Right cardiac atrium (tissue), 5 donors: ENCODE measurements at places on chromosomes 13 and 19. TPM values are rescaled to one million over a fixed set of nuclear protein-coding genes. Genes with fewer than 3 reads are reported as not detected.

DNA sequence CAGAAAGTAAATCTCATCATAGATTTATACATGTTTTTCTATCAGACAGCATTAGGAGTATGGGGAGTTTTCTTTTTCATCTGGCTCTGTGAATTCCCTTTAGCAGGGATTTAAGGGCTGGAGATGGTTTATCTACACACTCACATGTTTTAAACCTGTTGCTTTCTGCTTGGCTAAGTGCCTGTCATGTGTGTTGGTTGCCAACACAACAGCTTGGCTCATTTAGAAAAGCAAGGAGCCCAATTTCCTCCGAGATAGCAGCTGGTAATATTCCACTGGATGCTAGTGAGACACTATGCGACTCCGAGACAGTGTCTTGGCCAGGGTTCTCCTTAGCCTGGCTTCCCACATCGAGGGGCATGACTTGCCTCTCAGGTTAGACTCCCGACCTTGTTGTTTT, 83.3 kb downstream of the KLF5 start:
- DNase-seq: no peak

DNA sequence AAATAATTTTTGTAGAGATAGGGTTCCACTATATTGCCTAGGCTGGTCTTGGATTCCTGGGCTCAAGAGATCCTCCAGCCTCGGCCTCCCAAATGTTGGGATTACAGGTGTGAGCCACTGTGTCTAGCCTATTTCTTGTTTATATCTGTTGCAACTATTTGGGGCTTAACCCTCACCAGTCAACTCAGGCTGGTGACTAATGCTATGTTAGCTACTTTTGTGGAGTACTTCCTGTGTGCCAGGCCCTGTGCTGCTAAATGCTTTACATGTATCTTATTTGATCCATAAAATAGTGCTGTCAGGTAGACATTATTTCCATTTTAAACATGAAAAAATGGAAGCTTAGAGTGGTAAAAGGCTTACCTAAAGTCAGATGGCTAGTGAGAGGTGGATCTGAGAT, 13.8 kb downstream of the CEACAM1 start:
- DNase-seq: no peak

ERICH4 gene
- not detected for total RNA-seq

NUDT15 gene
- total RNA-seq: 10.6 TPM

DNA sequence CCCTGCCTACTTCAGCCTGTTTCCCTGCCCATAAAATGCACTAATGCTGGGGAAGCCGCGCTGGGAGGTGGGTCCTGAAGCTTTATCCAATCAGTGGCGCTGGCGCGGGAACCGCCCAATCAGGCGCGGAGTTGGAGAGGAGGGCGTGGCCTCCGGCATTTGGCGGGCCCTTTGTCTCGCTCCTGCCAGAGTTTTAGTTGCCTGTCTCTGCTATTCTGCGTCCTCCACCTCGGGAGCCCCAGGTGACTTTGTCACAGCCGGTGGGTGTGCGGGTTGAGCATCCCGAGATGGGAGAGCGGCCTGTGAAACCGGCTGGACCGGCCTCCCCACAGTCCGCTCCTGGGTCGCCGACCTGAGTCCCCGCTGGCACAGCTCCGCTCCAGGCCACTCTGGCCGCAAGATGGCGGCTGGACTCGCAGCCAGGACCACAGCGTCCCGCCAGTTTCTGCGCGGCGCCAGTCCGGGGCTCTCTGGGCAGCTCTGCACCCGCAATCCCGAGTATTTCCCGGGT, 30.7 kb upstream of the ZNF429 start:
- DNase-seq: peak; percentile 95

GRCh38 chr13:112641456-112642089, 48.3 kb upstream of the ATP11A start:
- no peak for DNase-seq

DNA sequence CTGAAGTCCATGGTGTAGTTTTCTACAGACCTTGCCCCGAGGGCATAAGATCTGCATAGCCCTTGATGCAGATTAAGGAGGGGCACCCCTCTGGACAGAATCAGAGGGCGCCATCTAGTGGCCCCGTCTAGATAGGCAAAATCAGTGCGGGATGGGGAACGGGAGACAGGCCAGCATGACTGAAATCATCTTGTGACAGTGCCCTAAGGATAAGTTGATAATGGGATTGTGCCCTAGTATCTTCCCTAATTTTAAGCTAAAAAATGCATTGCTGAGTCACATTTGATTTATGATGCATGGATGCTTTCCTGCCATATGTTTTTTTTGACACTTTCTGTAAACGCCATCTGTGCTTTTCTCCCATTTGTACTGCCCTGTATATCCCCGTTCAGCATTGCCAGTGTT, 19.0 kb upstream of the GPI start:
- DNase-seq: peak; percentile 77

GRCh38 chr13:60787083-60787482, 390.1 kb downstream of the TDRD3 start:
- DNase-seq: no peak

DNA sequence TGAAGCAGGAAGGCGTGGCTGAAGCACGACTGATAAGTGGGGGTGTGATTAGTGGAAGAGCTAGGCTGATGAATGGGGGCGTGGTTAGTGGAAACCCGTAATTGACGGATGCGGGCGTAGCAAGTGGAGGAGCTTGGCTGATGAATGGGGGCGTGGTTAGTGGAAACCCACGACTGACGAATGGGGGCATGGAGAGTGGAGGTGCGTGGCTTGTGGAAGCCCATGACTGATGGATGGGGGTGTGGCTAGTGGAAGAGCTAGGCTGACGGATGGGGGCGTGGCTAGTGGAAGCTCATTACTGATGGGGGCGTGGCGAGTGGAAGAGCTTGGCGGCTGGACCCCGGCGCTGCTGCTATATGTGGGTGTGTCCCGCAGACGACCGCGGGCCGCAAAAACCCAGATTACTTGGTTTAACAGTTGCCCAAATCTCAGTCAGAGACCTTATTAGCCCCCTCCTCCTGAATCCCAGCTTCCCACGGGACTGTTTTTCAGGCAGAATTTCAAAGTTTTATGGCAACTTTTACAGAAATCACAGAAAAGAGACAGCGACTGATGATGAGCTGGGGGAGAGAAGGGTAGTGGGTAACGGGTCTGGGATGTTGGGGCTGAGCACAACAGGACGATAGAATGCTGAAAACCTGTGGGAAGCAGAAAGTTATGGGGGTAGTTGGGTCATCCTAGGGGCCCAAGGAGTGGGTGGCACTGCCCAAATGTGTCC, 9.0 kb upstream of the MEIS3 start:
- DNase-seq: peak; percentile 91

- DNase-seq: no peak
These were observed 57.3 kb downstream of the MTUS2 start for GRCh38 chr13:28877408-28877807.

DNA sequence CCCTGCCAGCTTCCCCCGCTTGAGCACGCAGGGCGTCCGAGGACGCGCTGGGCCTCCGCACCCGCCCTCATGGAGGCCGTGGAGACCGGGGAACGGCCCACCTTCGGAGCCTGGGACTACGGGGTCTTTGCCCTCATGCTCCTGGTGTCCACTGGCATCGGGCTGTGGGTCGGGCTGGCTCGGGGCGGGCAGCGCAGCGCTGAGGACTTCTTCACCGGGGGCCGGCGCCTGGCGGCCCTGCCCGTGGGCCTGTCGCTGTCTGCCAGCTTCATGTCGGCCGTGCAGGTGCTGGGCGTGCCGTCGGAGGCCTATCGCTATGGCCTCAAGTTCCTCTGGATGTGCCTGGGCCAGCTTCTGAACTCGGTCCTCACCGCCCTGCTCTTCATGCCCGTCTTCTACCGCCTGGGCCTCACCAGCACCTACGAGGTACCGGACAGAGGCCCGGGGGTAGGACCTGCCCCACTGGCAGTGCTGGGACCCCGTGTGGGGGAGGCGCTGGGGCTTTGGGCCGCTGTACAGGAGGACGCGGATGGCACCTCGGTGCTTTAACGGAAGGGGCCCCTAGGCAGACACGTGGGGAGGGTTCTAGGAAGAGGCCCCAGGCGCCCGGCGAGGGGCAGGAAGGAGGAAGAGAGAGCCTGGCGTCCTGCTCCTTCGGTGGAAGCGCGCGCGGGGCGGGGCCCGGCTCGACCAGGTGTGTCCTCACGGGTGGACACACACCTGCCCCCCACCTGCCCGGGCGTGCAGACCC, 681 bp downstream of the SLC5A5 start:
- DNase-seq: no peak

- peak; percentile 68 for DNase-seq
These were observed 2.3 kb downstream of the SLC5A5 start for GRCh38 chr19:17873786-17874757.

ZSCAN5A gene
- 18.2 TPM for total RNA-seq

GRCh38 chr13:74795526-74795925, 661.3 kb upstream of the KLF12 start:
- DNase-seq: no peak

RGL3 gene
- total RNA-seq: 14.0 TPM

- no peak for DNase-seq
These were observed 95.3 kb downstream of the KL start for GRCh38 chr13:33111414-33112110.

PEX11G gene
- total RNA-seq: 1.5 TPM
